Stimulated activated CD4-positive, alpha-beta T cell treated with anti-CD3 and anti-CD28 coated beads, Interleukin-4, amount 100 ng/mL, for 1 hour (primary cell): ENCODE measurements at places on chromosomes 3 and 15.

GRCh38 chr3:48218537-48218936 lies 4.8 kb upstream of the CAMP start:
- no peak for DNase-seq

DNA sequence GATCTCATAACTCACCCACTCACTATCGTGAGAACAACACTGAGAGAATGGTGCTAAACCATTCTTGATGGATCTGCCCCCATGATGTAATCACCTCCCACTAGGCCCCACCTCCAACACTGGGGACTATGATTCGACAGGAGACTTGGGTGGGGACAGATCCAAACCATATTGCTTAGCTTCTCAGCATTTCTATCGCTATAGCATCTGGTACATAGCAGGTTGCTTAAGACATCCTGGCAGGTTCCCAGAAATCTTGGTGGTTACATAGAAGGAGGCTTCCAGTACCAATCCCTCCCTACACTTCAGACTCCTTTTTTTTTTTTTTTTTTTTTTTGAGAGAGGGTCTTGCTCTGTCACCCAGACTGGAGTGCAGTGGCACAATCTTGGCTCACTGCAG lies 487.8 kb downstream of the EDEM1 start:
- DNase-seq, result no peak

- DNase-seq, result no peak
These were observed 348.7 kb upstream of the TBL1XR1 start for GRCh38 chr3:177545964-177546363.

DNA sequence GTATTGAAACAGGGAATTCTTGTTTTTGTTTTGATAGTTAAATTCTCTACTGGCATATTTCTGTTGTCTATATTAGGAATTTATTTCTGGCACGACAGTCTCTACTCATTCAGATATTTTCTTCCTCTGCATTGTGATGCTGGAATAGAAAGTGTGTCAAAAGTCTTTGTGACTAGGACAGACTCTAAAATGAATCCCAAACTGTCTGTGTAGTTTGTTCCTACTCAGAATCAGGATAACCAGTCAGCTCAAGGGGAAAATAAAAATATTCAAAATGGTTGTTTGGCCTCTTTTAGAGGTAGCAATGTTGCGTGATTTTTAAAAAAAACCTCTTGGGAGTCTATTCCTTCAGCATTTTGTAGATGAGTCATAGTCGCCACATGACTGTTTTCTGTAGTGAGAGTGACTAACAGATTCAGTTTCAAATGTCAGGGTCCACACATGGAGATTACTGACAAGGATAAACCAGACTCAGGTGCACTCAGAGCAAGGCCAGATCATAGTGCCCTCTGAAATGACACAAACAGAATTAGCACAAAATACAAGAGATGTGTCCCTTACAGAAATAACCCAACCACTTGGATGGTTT lies 13.1 kb downstream of the SLC7A14 start:
- DNase-seq, result no peak

GRCh38 chr3:171806200-171807128 lies 3.8 kb downstream of the PLD1 start:
- no peak for DNase-seq

- no peak for DNase-seq
These were observed 1.5 kb downstream of the TYRO3 start for GRCh38 chr15:41560572-41560874.

DNA sequence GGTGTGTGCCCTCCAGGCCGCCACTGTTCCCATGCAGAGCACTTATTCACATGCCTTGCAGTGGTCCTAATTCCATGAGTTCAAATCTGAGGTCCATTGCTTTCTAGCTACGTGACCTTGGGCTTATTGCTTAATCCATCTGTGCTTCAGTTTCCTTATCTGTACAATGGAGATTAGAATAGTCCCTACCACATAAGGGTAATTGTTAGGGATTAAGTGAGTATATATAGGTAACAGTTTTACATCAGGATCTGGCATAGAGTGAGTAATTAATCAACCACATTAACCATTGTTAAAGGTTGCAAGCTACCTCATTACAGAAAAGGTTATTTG lies 7.6 kb downstream of the CPN2 start:
- no peak for DNase-seq

GRCh38 chr15:43208052-43209002 lies 12.5 kb downstream of the EPB42 start:
- no peak for DNase-seq

DNA sequence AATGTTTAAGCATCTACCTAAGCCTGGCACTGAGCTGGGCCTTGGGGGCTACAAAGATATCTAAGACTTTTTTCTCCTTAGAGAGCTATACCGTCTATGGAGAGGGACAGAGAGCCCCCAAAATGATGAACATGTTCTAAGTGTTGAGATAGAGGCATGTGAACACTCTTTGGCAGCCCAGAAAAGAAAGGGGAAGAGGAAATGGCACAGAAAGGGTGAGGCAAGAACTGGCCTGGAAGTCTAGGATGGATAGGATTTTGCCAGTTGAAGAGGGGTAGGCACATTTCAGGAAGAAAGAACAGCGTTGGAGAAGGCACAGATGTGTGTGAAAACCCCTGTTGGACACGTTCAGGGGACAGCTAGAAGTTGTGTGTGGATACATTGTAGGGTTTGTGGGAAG lies 276.2 kb upstream of the LRRFIP2 start:
- no peak for DNase-seq

DNA sequence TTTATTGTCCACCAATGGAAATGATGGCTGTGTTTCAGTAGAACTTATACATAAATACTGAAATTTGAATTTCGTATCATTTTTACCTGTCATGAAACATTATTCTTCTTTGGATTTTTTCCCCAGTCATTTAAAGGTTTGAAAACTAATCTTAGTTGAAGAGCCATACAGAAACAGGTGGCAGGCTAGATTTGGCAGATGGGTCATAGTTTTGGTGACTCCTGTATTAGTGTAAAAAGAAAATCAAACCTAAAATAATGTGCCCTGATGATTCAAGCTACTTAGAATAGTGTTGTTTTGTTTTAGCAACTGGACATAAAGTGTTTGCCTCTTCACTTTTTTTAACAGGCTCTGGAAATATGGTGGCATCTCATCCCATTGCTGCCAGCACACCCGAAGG lies 68.9 kb downstream of the SIDT1 start:
- no peak for DNase-seq

GRCh38 chr3:108605491-108605890 lies 16.0 kb downstream of the DZIP3 start:
- no peak for DNase-seq

GRCh38 chr15:95132774-95133173 lies 901.4 kb downstream of the MCTP2 start:
- DNase-seq, result no peak

DNA sequence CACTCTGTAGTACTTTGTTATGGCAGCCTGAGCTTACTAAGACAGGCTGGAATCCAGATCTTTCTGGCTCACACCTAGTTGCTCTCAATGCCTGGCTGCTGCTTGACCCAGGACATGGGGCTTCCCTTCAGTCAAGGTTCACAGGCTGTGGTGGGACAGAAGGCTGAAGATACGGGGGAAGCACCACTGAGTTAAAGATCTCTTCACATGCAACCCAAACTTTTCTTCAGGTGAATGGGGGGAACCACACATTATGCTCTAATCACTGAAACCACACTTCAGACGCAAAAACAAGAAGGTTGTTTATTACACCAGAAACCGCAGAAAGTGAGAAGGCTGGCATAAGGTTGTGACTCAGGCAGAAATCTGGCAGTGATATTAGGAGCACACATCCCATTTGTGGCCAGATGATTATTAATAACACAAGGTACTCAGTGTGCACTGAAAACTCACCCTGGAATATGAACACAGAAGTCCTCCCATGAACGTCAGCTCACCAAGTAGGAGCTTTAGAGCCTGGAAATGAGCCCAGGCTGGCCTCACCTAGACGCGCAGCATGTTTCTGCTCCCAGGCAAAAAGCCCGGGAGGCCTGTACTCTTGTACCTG lies 230.5 kb upstream of the CHRNA7 start:
- no peak for DNase-seq

DNA sequence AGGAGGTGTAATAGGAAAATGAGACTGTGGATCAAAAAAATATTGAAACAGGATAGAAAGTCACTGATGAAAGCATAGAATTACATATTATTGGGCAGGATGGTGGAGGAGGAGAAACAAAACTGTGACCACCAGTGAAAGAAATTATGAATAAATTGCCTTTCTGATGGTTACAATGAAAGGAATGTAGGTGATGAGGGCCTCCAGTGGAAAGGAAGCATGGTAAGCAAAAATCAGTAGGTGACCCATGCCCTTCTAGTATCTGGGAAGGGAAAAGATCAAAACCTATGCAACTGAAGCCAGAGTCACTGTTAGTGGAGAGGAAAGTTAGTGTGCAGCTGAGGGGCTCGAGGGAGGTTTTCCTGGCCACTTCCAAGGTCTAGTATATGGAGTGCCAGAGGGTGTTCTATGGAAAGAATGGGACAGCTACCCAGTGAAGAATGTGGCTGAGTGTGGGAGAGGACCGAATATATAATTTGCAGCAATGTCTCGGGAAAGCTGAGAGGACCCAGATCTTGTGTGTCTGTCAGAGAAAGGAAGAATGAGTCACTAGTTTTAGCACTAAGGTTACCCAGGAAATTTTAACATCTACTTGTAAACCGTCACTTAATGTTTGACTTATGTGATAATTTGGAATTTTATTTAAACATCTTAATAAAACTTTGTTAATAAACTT lies 146.2 kb downstream of the NFKBIZ start:
- no peak for DNase-seq

DNA sequence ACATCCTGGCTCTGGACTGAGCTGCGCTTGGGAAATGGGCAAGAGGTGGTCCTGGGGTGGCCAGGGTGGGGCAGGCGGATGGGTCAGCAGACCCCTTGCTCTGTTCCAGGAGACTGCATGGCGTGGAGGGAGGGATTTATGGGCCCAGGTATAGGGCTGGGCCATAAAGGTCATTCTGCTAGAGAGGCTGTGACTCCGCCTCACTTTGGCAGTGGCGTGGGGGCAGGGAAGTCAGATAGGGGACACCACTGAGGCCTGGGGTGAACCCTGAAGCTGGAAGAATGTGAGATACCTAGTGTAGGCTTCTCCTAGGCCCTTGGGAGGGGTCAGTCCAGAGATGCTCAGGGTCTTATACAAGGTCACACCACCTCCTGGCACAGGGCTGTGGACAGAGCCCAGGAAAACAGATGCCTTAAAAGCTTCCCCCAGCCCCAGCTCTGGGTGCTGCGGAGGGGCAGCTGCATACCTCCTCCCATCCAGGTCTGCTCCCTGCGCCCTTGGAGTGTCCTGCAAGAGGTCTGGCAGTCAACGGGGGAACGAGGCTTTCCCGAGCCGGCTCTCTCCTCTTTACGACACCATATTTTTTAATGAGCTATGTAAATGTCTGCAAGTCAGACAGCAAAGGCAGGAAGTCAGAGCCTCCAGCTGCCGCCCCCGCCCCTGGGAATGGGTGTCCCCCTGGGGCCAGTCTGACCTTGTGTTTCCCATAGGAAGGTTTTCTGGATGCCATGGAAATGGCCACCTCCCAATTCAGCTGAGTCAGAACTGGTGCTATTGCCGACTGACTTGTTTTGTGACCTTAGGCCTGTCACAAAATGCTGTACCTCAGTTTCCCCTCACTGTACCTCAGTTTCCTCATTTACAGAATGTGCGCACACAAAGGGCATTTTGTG lies 26.3 kb downstream of the LINGO1 start:
- no peak for DNase-seq

DNA sequence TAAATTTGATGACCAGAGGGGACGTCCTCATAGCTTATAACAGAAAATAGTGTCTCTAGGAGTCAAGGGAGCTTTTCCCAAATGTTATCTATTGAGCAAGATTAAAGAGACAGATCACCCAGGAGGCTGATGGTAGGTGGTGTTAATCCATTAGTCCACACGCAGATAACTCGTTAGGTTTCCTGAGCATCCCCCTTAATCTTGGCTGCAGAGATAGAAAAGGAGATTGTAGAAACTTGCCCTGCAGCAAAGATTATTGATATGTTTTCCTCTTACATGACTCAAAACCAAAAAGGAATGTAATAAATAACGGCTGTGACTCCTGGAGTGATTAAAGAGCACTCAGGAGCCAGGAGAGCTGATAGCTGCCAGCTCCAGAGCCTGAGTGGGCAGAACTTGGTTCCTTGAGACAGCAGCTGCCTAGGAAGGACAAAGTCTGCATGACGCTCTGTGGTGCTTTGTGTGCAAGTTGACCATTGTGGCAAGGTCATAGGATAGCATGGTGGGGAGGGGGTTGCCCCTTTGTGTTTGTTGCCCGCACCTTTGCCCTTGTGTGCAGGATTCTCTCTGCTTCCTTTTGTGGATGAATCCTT lies 234.8 kb downstream of the PTPRG start:
- no peak for DNase-seq

DNA sequence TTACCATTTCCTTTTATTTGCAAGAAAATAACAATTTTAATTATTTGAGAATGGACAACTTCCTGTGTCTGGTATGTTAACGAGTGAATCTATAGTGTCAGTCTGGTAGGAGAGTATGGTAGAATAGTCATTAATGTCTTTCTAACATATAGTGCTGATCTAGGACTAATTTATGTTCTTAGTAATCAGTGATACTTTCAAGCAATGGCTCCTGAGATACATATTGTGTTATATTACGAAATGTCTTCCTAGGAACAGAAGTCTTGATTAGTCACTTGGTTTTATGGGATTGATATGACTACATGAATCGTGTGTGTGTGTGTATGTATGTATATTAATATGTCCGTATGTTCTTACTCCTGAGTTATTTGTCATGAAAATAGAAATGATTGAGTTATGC lies 66.6 kb upstream of the PAQR5 start:
- DNase-seq, result no peak

- DNase-seq, result no peak
These were observed 342.2 kb downstream of the FOXP1 start for GRCh38 chr3:71241246-71241901.

DNA sequence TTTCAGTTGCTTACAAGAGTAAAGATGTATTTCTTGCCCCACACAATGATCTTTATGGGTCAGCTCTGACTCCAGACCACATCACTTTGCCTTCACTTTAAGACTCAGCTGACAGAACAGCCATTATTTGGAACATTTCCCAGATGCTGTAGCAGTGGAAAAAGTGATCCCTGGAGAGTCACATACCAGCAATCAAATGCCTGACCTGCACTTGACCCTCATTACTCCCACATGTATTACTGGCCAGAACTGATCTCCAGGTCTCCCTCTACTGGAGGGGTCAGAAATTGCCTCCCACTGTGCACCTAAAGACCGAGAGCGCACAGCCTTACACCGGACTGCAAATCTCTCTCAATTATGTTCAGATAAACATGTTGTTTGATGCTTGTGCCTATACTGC lies 88.6 kb upstream of the ZNF385D start:
- DNase-seq, result no peak
